Omental fat pad (tissue), 4 donors: ENCODE measurements at places on chromosomes 3 and 15.

DNA sequence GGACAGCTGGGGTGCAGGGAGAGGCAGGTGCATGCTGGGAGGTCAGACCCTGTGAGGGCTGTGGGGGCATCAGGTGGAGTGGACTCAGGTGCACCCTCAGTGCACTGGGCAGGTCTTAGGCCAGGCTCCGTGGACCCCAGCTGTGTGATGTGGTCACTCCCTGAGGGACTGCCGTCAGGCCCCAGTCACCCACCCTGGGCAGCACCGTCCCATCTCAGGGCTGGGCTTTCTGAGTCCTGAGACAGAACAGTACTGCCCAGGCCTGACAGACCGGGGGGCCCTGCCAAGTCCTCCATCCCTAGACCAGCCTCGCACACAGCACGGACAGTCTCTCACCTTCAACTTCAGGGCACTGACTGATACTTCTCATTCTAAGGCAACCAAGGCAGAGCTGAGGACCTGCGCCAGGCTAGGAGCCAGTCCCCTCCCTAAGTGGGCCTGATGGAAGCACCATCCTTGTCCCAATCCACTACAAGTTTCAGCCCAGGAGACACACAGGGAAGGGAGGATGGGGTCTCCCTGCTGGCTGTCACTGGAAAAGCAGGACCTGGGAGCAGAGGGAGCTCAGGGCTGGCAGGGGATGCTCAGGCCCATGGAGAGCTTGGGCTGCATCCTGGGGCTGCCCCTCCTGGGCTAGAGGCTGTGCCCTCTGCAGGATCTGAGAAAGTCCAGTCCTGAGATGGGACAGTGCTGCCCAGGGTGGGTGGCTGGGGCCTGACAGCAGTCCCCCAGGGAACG, 86.3 kb downstream of the LMLN start:
- DNase-seq: no peak

- no peak for DNase-seq
Measured at GRCh38 chr3:65641045-65641444, 397.7 kb downstream of the MAGI1 start.

- DNase-seq: no peak
Measured at GRCh38 chr3:123552095-123552714, 32.6 kb downstream of the HACD2 start.

DNA sequence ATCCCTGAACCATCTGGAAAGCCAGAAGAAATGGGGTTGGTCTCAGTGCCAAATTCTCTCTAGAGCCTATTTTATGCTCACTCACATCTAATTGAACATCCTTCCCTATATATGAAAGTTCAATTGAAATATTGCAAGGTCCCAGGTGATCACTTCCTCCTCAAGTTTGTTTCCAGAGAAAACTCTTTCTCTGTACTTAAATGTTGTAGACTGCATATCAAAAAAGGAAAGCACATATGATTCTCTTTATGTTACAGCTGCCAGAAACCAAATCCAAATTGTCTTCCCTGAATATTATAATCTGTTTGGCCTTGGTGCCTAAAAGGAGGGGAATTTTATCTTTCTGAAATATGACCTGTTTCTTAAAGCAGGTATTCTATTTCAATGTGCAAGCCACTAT, 93.3 kb downstream of the SHOX2 start:
- DNase-seq: no peak

DNA sequence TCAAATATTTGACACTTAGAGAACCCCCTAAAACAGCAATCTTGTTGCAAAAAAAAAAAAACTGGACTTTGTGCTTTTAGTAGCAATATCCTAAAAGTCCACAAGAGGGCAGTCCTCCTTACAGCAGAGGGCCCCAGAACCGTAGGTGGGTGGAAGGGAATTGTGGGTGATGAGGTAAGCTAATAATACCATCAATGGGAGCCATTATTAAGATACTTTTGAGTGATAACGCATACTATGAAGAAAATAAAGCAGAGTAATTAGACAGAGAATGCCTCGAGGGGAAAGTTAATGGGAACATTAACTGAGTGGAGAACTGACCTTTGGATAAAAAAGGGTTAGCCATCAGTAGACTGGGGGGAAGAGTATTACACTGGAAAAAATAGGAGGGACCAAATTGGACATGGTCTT, 229.9 kb downstream of the THRB start:
- no peak for DNase-seq

GRCh38 chr3:151869181-151869580, 4.3 kb upstream of the SUCNR1 start:
- no peak for DNase-seq
